ENCODE measurements at places on chromosomes 6 and 20.

- DNase-seq, result no peak
These were observed 61.6 kb downstream of the MYH7B start for GRCh38 chr20:35017099-35017835.

GRCh38 chr20:46349742-46350056 is 41.4 kb upstream of the CDH22 start:
- peak; percentile 51 for DNase-seq

GRCh38 chr6:33823806-33824205 is 20.0 kb upstream of the MLN start:
- no peak for DNase-seq

GRCh38 chr6:6251555-6252280 is 68.7 kb downstream of the F13A1 start:
- no peak for DNase-seq

GRCh38 chr6:112154711-112155110 is 67.3 kb downstream of the FAM229B start:
- no peak for DNase-seq

- no peak for DNase-seq
These were observed 1.5 kb upstream of the IPCEF1 start for GRCh38 chr6:154358019-154358545.

DNA sequence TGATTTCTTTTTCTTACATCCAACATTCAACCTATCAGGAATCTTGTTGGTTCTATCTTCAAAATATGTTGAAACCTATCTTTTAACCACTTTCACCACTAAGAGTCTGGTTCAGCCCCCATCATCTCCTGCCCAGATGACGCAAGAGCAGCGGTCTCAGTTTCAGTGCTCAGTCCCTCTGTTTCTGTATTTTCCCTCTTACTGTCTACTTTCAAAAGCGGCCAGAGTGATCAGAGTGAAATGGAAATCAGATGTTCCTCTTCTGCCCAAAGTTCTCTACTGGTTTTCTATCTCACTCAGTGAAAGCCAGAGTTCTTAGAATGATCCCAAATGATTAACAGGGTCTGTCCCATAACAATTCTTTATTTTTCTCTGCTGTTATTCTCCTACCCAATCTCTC is 147.9 kb upstream of the PDE7B start:
- DNase-seq, result peak; percentile 61

GRCh38 chr20:38748861-38749149 is 545 bp downstream of the ACTR5 start:
- peak; percentile 60 for DNase-seq

GRCh38 chr20:8443464-8444072 is 311.5 kb downstream of the PLCB1 start:
- no peak for DNase-seq

DNA sequence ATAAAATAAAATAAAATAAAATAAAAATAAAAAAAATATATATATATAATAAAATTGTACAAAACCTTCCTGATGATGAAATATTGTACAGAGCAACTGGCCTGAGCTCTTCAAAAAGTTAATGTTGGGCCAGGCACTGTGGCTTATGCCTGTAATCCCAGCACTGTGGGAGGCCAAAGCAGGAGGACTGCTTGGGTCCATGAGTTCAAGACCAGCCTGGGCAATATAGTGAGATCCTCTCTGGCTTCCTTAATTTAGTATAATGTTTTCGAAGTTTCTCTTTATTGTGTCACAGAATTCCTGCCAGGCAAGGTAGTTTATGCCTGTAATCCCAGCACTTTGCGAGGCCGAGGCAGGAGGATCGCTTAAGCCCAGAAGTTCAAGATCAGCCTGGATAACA is 113.9 kb upstream of the SALL4 start:
- no peak for DNase-seq

GRCh38 chr6:14729129-14729871 is 516.6 kb upstream of the JARID2 start:
- no peak for DNase-seq

DNA sequence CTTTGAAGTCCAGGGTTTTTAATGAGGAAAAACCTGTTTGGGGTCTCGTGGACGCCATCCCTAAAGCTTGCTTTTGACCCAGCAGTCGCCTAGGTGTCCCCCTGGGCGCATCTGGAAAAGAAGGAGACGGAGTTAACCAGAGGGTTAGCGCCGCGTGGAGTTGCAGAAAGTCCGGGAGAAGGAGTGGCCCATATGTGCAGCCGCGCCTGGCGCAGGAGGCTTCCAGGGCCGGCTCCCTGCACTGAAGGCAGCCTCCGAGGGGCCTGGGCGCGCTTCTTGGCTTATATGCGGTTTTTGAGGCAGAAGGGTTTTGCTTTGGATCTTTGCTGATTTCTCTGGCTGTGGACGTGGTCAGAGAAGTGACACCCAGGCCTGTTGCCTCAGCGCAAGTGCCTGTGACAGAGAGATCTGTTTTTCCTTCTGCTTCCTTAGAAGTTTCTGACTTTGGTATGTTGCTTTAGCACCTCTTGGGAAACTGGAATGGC is 987 bp downstream of the TMEM181 start:
- no peak for DNase-seq

GRCh38 chr6:112204350-112204706 is 50.0 kb downstream of the LAMA4 start:
- DNase-seq, result peak; percentile 1

GRCh38 chr20:251354-251753 is 6.2 kb upstream of the DEFB132 start:
- DNase-seq, result no peak
